ENCODE measurements at places on chromosomes 2 and 18. TPM values are rescaled to one million over a fixed set of nuclear protein-coding genes. Genes with fewer than 3 reads are reported as not detected.

PJVK gene
- 7.4 TPM for total RNA-seq

TMEM163 gene
- total RNA-seq = not detected

REG1B gene
- total RNA-seq = not detected

C2orf76 gene
- 9.8 TPM for total RNA-seq

PPIL3 gene
- total RNA-seq = 33.9 TPM

UGT1A7 gene
- not detected for total RNA-seq

CHRNG gene
- total RNA-seq = not detected

FAM124B gene
- not detected for total RNA-seq

SPIRE1 gene
- total RNA-seq = 78.2 TPM

GCC2 gene
- 29.8 TPM for total RNA-seq

CLEC4F gene
- not detected for total RNA-seq

SLC4A3 gene
- total RNA-seq = 4.7 TPM

RUFY4 gene
- not detected for total RNA-seq

TXNDC2 gene
- not detected for total RNA-seq

IFIH1 gene
- total RNA-seq = 4.5 TPM
